ENCODE measurements at places on chromosomes 5 and 9.
A peak's percentile ranks its signal among the peaks of the same experiment; 100 is the strongest.

DNA sequence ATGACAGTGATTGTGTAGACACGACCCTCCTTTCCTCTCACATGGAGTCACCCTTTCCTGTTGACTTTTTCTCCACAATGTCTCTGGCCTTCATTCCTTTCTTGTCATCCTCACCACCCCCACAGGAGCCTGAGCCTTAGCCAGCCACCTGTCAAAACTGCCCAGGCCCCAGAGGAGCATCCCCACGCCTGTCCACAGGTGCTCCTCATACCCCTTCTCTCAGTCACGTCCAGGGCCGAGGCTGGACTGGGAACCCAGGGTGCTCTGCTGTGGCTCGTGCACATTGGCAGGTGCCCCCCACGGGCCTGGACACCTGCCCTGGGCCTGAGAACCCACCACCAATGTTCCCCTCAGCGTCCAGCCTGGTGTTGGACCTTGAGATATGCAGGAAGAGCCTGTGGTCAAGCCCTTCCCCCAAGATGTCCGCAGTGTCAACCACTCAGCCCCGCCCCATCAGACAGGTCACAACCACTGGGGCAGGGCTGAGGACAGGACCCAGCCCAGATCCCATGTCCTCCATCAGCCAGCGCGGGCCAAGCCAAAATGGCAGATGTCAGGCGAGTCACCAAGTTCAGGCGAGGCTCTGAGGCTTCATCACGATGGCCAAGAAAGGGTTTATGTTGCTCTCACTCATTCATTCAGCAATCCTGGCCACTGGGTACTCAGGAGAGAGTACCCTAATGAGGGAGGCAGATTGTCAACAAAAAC, 65.8 kb upstream of the STXBP1 start:
- DNase-seq, result no peak

DNA sequence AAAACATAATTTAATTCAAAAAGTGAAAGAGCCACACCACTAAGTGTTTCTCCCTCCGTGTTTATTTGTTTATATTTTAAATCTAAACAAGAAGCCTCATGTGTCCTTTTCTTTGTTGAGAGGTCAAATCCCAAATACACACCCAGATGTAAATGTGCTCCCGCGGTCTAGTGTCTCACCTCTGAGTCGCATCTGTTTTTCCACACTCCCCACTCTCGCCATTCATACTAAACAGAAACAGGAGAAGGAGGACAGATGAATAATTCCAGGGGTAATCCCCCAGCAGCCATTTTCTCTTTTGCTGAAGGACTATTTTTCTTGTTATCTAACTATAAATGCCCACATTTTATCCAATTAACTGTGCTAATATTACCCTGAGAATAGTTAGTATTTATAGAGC, 361.6 kb upstream of the RIOK2 start:
- no peak for DNase-seq

DNA sequence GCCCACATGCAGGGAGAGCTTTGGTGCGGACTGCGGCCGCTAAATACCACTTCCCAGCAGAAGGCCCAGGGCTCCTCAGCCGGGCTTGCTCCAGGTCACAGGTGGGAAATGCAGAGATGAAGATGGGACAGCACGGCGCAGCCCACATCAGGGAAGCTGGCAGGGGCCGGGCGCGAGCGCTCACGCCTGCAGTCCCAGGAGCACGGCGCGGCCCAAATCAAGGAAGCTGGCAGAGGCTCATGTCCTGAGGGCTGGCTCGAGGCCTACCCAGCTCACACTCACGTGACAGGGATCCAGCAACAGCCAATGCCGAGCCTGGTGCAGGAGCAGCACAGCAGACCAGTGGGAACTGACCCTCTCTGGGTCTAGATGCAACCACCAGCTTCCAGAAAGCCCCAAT, 16.3 kb downstream of the LPCAT1 start:
- peak; percentile 8 for DNase-seq

DNA sequence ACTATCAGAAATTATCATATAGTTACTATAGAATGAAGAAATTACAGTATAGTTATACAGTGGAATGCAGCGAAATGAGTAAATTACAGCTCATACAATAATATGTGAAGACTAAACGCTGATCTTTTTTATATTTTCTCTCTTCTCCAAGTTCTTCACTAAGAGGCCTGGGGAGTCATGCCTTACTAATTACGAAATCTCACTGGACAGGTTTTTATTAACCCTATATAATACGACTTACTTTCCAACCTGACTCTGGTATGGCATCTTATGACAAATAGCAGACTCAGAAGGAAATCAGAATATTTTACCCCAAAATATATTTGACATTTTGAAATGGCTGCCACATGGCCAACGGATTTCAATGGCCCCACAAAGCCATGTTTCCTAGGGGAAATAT, 9.1 kb downstream of the CARNMT1 start:
- DNase-seq, result no peak

- no peak for DNase-seq
Measured at GRCh38 chr5:94524841-94525697, 93.3 kb downstream of the KIAA0825 start.

DNA sequence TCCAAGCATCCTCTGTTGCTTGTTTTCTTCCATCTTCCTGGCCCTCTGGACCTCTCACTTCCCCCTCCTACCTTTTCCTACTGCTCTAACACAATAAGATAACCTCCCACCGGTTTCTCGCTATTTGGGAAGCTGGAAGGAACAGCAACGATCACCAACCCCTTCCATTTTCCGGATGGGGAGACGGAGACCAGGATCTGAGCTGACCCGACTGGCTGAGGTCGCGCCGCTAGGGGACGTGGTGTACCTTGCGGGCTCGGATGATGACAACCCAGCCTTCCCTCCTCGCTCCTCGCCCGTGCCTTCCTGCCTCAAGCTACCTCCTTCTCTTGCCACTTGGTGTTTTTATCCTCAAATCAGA, 1.9 kb downstream of the LPAR1 start:
- peak; percentile 61 for DNase-seq

DNA sequence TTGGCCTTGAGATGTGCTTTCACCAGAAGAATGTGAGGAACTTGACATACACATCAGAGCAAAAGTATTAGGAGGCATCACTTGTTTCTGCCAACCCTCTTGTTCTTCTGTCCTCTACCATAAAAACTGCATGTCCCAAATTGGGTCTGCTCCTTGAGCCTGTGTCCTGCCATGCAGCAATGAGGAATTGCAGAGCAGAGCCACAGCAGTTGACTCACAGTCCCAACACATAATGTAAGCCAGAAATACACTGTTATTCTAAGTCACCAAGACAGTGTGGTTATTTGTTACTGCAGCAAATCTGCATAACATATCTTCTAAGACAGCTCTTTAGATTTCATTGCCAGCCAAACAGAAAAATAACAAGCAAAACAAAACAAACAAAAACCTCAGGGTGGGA, 598.2 kb downstream of the PRELID2 start:
- DNase-seq, result no peak

DNA sequence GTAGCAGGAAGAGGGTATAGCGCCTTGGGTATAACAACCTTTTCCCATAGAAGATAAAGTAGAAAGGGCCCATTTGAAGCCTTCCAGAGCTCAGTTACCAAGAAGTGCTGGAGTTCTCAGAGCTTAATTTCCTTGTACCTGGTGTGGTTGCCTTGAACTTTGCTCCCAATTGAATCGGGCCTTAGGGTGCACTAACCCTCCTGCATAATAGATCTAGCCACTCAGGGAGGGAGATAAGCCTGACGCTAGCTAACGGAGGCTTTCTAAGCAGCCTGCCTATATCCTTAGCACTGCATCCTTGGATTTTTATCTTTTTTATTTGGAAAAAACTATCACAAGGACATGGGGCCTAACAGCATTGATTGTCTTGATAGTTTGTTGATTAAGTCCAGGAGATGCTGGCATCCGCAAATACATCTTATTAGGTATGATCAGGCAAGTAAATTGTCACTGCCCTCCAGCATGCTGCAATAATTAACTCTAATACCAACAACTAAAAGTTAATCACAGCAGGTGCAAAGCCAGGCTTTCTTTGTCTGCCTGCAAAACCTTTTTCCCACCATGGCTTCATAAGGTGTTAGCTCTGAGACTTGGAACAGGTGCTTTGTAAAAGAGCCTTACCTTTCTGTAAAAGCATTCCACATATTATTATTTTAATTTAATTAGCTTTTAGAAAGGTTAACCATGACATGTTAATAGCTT, 199.4 kb downstream of the SREK1 start:
- DNase-seq, result no peak

All from glutamatergic neuron (in vitro differentiated cells).